ENCODE measurements at places on chromosomes 1 and 21.

DNA sequence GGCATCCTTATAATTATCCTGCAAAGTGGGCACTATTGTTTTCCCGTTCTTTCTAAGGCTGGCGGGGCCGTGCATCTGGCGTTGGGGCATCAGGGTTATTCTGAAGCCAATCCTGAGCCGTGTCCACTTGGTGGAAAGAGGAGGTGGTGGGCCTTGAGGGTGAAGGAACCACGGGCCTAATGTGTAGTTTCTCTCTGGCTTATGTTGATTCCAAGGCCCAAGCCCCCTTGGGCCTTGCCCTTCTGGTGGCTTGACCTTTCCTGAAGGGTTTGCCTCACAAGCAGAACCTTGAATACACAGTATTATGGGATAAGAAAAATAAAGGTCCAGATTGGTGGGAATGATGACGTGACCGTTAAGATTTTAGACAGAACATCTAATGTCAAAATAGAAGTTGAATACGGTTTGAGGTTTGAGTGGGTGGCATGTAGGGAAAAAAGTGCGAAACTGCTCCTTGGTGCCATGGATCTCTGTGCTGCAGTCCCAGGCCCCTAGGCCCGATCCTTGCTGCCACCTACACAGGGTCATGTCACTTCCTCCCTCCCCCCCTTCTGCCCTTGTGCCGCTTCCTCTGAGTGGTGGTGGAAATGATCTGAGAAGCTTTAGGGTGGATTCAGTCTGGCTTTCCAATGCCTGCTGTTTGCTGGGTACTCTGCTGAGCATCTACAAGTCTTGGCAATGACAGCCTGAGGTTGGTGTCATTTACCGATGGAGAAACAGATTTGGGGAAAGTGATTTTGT, 90.5 kb downstream of the PRDM2 start:
- no peak for DNase-seq

DNA sequence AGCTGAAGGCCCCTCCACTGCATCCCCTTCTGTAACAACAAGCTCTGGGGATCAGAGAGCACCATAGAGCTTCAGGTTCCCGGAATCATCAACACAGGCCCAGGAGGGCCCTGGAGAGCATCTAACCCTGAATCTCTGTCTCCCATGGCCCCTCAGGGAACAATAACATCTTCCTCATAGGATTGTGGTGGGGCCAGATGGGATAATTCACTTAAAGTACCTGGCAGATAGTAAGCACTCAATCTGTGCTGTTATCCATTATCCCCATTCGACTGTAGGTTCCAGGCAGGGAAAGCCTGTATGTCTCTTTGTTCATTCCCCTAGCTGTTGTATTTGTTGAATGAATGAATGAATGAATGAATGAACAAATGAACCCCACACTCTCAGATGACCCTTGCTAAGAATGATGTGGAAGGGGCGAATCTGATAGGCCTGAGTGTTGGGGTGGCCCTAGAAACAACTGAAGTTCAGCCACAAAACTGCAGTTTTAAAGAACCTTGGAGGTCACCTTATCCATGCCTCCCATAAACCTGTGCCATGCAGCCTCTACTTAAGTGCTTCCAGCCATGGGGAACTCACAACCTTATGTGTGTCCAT, 14.5 kb downstream of the LAPTM5 start:
- no peak for DNase-seq

DNA sequence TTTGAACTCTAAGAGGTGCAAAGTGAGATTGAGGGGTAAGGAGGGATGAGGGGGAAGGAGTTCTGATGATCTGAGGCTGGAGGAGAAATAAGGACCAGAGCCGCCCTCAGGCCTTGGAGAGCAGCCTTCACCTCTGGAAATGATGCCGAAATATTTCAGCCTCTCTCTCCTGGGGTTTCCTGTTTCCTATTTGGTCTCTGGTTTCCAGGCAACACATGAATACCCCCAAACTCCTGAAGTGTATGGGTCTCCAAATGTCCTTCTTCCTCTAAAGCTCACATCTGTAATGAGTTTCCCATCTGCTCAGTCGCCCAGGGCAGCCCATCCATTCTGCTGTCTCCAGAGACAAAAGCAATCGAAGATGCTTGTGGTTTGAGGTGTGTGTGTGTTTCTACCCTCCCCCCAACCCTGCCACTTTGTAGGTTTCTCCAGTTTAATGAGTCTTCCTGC, 52.0 kb upstream of the FAM20B start:
- no peak for DNase-seq

- no peak for DNase-seq
Observed at GRCh38 chr1:198611219-198611618, 27.6 kb upstream of the PTPRC start.

- DNase-seq: no peak
Observed at GRCh38 chr1:2183937-2184334, 10.6 kb downstream of the FAAP20 start.

All from hepatocyte (in vitro differentiated cells).